ENCODE measurements at places on chromosomes 1 and 21. TPM values are rescaled to one million over a fixed set of nuclear protein-coding genes. Genes with fewer than 3 reads are reported as not detected.
A peak's percentile ranks its signal among the peaks of the same experiment; 100 is the strongest.

DNA sequence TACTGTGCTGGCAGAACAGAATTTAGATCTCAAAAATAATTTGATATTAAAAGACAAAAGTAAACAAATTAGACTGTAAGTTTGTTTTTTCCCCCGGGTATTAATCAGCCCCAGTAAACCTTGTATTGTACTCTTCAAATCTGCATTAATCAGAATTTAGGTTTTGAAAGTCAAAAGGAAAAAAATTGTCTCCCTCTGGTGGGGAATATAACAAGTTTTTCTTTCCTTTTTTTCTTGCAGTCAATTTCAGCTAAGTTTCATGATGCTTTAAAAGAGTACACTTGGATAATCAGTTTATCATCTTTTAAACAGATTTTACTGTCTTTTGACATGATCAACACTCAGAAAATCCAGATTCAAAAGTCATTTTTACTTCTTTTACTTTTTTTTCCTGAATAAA is 134.5 kb upstream of the PKN2 start:
- no peak for DNase-seq

DNA sequence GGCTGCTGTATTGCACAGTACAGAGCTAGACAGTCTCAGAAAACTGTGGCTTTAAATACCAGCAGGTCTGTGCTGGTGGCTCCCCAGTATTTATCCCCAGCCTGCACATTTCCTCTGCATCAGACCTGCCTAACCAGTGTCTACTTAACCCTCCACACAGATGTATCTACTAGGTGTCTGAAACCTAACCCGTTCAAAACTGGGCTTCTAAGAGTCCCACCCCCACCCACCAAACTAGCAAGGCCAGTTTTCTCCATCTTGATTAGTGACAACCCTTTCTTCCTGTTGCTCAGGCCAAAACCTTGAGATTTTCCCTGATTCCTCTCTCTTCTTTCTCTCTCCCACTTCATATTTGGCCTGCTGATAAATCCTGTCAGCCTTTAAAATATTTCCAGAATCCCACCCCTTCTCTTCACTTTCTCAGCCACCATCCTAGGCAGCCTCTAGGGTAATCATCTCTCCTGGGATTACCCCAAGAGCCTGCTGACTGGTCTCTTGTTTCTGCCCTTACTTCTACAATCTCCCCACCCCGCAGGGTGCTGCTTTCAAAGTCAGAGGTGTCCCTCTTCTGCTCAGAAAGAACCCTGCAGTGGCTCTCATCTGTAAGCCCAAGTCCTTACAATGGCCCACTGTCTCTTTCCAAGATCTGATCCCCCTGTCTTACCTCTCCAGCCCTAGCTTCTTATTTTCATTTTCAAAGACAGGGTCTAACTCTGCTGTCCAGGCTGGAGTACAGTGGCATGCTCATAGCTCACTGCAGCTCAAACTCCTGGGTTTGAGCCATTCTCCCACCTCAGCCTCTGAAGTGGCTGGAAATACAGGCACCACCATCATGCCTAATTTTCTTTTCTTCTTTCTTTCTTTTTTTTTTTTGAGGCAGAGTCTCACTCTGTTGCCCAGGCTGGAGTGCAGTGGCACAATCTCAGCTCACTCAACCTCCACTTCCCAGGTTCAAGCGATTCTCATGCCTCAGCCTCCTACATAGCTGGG is 45.2 kb downstream of the H3-3A start:
- DNase-seq: no peak

GJC2 gene
- total RNA-seq: 6.9 TPM

ZNF362 gene
- 31.8 TPM for total RNA-seq

KRTAP19-3 gene
- not detected for total RNA-seq

PEX10 gene
- total RNA-seq: 14.6 TPM

DNA sequence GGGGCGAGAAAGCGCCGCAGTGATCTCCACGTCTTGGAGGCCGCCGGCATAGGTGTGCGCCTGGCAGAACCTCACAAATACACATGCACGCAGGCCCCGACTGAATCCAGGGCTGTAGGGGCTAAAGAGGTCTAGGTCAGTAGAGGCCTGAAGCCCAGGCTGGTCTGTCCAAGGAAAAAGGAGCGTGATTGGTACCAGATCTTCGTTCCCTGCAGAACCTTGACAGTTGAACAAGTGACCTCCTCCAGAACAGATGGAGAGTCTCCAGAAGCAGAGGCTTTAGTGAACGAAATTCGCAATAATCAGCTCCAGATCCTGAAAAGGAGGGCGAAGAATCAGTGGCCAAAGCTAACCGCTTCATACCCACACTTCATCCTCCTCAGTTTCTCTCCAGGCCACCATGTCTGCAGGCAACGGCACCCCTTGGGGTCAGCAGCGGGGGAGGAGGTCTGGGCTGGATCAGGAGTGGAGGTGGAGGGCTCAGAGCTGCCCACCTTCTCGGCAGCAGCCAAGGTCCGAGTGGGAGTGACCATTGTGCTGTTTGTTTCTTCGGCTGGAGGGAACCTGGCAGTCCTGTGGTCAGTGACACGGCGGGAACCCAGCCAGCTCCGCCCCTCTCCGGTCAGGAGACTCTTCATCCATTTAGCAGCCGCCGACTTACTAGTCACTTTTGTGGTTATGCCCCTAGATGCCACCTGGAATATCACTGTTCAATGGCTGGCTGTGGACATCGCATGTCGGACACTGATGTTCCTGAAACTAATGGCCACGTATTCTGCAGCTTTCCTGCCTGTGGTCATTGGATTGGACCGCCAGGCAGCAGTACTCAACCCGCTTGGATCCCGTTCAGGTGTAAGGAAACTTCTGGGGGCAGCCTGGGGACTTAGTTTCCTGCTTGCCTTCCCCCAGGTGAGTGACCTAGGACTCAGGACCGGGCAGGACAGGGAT is 749 bp upstream of the PEX11B start:
- DNase-seq: peak; percentile 88

GRCh38 chr1:13523780-13524477 is 10.1 kb upstream of the LRRC38 start:
- DNase-seq: no peak

GPR89A gene
- 17.7 TPM for total RNA-seq

DNA sequence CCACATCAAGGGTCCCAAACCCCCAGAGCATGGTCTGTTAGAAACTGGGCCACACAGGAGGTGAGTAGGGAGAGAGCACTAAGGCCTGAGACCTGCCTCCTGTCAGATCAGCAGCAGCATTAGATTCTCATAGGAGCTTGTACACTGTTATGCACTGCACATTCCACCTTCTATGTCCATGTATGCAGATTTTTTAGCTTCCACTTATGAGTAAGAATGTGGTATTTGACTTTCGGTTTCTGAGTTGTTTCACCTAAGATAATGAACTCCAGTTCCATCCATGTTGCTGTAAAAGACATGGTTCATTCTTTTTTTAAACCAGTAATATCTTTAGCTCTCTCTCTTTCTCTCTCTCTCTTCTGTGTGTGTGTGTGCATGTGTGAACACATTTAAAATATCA is 663 bp upstream of the GBP6 start:
- no peak for DNase-seq
